ENCODE measurements at places on chromosomes 16 and 17. TPM values are rescaled to one million over a fixed set of nuclear protein-coding genes. Genes with fewer than 3 reads are reported as not detected.

DNA sequence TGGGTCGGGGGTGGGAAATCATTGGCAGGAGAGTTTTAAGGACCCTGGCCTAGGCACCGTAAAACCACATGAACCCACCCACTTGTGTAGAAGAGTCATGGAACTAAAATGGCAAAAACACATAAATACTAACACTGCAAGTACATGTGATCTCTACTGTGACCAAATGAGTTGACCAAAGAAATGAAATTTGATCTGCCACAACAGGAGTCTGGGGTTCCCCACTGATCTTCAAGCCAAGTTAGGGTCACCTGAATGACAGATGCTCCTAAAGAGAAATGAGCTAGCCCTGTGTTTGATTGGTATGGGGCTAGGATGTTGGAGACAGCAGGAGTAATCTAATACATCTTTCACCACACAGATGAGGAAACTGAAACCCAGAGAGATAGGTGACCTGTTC, 21.5 kb upstream of the SKAP1 start:
- H3K4me3 ChIP-seq, result no peak overlapping the region
- H3K4me1 ChIP-seq, result no peaks in the 10 kb centered on the region
- no peak overlapping the region for H3K27ac ChIP-seq
- H3K27me3 ChIP-seq, result peaks cover 26% of the 10 kb centered on the region

DNA sequence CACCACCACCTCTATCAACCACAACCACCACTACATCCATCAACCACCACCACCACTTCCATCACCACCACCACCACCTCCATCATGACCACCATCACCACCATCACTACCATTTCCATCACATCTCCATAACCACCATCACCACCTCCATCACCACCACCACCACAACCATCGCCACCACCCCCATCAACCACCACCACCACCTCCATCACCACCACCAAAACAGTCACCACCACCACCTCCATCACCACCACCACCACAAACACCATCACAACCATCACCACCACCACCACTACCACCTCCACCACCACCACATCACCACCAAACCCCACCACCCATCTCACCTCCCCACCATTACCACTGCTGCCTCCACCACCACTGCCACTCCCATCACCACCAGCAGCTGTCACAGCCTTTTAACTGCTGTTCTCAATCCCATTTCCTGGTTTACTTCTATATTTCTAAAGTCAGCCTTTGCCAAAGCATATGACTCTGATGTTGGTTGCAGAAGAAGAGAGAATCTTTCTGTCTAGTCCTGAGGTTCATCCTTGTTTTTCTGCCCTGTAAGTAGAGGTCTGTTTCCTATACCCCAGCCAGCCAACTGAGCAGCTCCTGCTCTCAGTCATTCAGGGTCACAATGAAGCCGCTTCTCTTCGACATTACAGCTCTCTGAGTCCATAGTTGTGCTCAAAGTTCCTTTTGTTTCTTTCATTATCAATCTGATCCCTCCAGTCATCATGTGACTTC, 14.0 kb downstream of the MARCHF10 start:
- no peak for DNase-seq
- H3K4me3 ChIP-seq, result no peak overlapping the region
- H3K27me3 ChIP-seq, result no peaks in the 10 kb centered on the region
- peaks cover 11% of the 10 kb centered on the region for H3K4me1 ChIP-seq
- no peak overlapping the region for H3K27ac ChIP-seq

GRCh38 chr17:29151567-29151966, 28.6 kb downstream of the MYO18A start:
- H3K27ac ChIP-seq, result peak overlapping the region; percentile 58
- no peak overlapping the region for H3K4me3 ChIP-seq
- H3K27me3 ChIP-seq, result no peaks in the 10 kb centered on the region
- H3K36me3 ChIP-seq, result no peaks in the 10 kb centered on the region

DNA sequence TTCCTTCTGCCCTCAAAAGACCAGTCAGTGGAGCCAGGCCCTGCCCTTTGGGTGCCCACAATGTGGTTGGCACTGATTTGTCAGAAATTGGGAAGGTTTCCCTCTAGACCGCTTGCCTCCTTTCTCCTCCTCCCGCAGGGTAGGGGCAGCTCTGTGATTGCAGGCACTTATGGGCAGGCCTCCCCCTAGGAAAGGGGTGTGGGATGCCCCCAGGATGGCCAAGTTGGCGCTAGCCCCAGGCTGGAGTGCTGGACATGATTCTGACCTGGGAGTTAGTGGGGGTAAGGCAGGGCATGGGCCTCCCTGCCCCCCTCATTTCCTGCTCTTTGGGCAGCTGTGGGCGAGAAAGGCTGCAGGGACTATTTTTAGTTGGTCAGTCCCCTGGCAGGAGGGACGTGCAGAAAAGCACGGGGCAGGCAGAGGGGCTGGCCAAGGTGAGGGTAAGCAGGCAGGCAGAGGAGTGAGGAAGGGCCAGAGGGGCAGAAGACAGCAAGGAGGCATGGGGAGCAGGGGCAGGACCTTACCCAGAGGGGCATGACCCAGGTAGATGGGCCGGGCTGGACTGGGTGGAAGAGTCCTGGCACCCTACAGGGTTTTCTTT, 3.3 kb downstream of the RARA start:
- H3K27ac ChIP-seq, result peak overlapping the region; percentile 79
- H3K4me1 ChIP-seq, result peaks cover 85% of the 10 kb centered on the region
- H3K36me3 ChIP-seq, result no peaks in the 10 kb centered on the region
- no peaks in the 10 kb centered on the region for H3K27me3 ChIP-seq
- peak overlapping the region; percentile 1 for H3K4me3 ChIP-seq

GRCh38 chr16:83845263-83845662, 37.5 kb downstream of the HSBP1 start:
- no peak for DNase-seq
- H3K27me3 ChIP-seq, result no peaks in the 10 kb centered on the region
- no peak overlapping the region for H3K27ac ChIP-seq
- H3K36me3 ChIP-seq, result no peaks in the 10 kb centered on the region

DNA sequence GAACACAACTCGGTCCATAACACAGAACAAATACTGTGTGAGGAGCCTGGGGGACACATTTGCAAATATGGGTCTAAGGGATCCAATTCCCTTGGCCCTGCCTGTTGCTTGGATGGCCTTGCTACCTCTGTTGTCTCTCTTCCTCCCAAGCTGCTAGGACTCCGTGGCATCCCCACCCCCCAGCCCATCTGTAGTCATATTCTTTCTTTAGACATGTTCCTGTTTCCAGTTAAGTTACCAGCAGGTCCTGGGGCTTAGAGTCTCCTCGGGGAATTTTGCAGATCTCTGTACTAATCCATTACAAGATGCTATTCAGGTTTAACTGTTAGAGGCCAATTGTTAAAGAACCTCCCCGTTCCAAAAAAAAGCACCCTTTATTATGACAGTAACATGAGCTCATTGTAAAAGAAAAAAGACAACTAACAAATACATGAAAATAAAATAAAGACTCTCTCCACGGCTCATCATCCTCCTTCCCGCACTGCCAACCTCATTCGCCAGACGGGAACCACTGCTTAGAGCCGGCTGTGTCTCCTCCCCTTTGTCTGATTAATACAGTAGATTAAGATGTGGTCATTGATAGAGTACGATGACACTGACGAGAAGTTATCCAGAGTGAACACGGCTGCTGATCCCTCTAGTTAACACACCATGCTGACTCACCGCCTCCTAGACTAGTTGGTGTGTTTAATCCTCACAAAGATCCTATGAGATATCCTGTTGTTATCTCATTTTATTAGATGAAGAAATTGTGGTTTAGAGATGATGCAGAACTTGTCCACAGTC, 22.2 kb downstream of the HS3ST4 start:
- no peaks in the 10 kb centered on the region for H3K4me1 ChIP-seq
- no peak for DNase-seq
- no peak overlapping the region for H3K4me3 ChIP-seq
- no peak overlapping the region for H3K27ac ChIP-seq

- H3K4me1 ChIP-seq, result no peaks in the 10 kb centered on the region
- H3K27ac ChIP-seq, result no peak overlapping the region
- no peaks in the 10 kb centered on the region for H3K27me3 ChIP-seq
- DNase-seq, result no peak
- no peak overlapping the region for H3K4me3 ChIP-seq
Measured at GRCh38 chr16:83171396-83171795, 544.6 kb downstream of the CDH13 start.

GRCh38 chr17:31487063-31487647, 95.7 kb downstream of the RAB11FIP4 start:
- H3K27ac ChIP-seq, result no peak overlapping the region
- DNase-seq, result no peak
- H3K4me1 ChIP-seq, result peaks cover 14% of the 10 kb centered on the region
- no peaks in the 10 kb centered on the region for H3K36me3 ChIP-seq
- H3K4me3 ChIP-seq, result peak overlapping the region; percentile 52

- DNase-seq, result no peak
- no peak overlapping the region for H3K4me3 ChIP-seq
- peaks cover 3% of the 10 kb centered on the region for H3K4me1 ChIP-seq
- no peak overlapping the region for H3K27ac ChIP-seq
- peaks cover 71% of the 10 kb centered on the region for H3K36me3 ChIP-seq
- no peaks in the 10 kb centered on the region for H3K27me3 ChIP-seq
Measured at GRCh38 chr16:70570967-70571570, 47.5 kb downstream of the SF3B3 start.

The MYH8 gene
- polyA plus RNA-seq, result not detected

The CDH8 gene
- polyA plus RNA-seq, result 7.4 TPM

The CACNG3 gene
- not detected for polyA plus RNA-seq

The CYB5B gene
- 122 TPM for polyA plus RNA-seq

The ADAM11 gene
- 29.1 TPM for polyA plus RNA-seq

The TMIGD1 gene
- not detected for polyA plus RNA-seq

All from cardiac muscle cell (in vitro differentiated cells and primary cell).